ENCODE measurements at places on chromosomes 13 and 19.

DNA sequence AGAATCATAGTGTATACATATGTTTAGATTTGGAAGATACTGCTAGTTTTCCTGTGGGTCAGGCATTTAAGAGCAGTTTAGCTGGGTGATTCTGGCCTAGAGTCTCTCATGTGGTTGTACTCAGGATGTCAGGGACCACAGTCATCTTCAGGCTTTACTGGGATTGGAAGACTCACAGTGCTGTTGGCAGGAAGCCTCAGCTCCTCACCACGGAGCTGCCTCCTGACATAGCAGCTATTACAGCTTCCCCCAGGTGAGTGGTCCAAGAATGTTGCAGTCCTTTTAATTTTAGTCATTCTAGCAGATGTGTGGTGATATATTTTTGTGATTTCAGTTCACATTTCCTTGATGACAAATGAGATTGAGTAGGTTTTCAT is 16.9 kb upstream of the GPR18 start:
- peak; percentile 16 for DNase-seq

DNA sequence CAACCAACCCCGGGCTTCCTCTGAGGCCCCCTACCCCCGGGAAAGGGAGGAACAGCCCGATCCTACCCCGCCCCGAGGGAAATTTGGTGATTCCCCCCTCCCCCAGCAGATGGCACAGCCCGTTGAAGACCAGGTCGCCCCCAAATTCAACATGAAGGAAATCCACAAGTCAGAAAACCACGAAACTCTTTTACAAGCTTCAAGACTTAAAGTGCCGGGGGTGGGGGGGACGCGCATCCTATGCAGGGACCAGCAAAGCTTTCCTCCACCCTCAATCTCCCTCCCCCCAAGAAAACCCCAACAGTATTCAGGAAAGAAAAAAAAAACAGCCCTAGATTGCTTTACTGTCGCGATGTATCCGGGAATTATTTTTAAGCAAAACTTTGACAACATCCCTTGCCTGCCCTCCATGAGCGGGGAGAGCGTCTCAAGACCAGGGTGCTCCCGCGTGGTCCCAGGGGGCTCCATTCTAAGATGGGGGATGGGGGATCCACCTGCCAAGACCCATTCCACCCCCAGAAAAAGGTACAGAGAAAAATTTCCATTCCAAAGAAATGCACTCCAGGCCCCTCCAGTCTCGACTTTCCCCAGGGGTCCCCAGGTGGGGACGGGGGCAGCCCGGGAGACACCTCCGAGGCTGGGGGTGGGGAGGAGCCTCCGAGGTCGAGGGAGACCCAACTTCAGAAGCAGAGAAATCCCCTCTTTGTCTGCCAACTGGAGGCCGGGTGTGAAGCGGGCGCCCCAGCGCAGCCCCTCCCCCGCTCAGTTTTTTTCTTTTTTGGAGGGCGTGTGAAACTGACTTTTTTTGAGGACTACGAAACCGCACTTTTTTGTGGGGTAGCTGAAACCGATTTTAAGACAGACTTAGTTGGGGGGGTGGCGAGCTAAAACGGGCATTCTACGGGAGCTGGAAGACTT is 1.5 kb downstream of the TCF3 start:
- peak; percentile 4 for DNase-seq

GRCh38 chr19:45059258-45059965 is 16.9 kb downstream of the ZNF296 start:
- DNase-seq = peak; percentile 58

DNA sequence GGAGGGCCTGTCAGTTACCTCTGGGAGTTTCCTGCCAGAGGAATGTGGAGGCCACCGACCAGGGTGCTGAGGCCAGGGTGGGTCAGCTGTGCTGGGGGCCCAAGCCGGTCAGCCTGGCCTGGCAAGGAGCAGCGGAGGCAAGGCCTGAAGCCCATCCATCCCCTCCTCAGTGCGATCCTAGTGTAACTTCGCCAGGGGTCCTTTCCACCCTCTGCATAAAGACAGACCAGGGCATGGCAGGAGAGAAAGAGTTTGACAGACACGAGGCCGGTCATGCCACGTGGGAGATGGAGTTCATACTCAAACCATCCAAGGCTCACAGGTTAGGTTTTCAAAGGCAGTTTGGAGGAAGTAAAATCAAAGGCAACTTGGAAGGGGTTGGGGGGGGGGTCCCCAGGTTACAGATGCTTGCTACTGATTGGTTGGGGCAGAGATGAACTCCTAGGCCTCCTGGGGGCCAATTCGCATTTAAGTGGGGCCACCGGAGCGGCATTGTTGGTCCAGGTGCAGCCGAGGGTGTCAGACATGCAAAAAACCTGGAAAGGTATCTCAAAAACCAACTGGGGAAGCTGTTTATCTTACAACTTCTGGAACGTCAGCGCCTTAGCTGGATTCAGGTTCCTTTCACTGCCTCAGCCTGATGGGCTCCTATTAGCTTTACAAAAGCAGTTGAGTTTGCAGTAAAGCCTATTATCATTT is 36.8 kb upstream of the DPRX start:
- DNase-seq = no peak

GRCh38 chr19:14434543-14435319 is 1.6 kb downstream of the PKN1 start:
- peak; percentile 32 for DNase-seq

DNA sequence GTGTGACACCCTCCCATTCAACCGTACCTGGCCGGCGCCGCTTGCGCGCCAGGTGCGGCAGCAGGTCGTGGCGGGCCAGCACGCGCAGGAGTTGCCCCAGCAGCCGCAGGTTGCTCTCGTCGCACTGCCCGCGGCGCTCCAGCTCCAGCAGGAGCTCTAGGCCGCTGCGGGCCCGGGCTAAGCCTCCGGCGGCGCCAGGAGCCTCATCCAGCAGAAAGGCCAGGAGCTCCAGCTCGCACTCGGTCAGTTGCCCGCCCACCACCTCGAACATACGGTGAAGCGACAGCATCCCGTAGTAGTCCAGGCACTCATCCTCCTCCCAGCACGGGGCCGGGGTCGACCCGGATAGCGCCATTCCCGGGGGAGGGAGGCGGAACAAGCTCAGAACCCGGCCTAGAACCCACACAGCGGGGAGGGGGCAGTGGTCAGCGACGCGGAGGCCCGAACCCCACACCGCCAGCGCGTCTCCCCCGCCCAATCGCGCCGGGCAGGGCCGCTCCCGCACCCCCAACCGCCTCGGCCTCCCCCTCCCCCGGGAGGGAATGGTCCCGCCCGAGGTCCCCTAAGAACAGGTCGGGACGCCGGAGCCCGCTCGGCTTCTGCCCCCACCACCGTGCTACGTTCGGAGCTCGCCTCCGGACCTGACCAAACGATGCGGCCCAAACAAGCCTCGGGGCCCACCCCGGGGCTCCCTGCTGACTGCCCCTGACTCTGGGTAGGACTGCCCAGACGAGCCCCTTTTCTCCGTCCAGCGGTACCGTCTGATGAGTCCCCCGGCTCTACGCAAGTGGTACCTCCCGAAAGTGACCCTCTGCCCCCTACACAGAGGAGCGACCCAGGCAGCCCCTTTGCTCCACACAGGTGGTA is 591 bp downstream of the DEDD2 start:
- no peak for DNase-seq

DNA sequence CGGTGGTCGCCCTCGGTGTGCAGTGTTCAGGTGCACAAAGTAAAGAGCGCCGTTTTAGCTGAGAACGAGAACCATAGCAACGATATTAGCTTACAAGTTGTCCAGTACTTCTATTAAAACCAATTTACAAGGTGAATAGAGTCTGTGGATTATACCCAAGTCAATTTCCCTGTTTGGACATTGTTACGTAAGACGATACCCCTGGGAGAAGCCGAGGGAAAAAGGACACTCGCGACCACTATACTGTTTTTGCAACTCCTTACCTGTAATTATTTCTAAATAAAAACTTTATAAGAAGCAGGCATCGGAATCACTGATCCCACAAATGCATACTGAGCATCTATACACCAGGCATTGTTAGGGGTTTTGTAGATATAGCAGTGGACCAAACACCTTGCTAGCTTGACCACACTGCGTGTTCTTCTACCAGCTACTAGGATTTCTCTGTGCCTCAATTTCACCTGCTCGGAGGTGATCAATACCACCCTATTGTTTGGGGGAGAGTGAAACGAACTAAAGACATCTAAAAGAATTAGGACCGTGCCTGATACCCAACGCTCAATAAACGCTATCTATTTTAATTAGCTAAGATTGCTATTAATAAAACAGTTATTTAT is 488 bp upstream of the EEF2 start:
- DNase-seq = no peak

- DNase-seq = no peak
Observed at GRCh38 chr13:89363144-89363543, 1692.0 kb downstream of the SLITRK5 start.

GRCh38 chr19:40191836-40192646 is 815 bp downstream of the MAP3K10 start:
- no peak for DNase-seq

DNA sequence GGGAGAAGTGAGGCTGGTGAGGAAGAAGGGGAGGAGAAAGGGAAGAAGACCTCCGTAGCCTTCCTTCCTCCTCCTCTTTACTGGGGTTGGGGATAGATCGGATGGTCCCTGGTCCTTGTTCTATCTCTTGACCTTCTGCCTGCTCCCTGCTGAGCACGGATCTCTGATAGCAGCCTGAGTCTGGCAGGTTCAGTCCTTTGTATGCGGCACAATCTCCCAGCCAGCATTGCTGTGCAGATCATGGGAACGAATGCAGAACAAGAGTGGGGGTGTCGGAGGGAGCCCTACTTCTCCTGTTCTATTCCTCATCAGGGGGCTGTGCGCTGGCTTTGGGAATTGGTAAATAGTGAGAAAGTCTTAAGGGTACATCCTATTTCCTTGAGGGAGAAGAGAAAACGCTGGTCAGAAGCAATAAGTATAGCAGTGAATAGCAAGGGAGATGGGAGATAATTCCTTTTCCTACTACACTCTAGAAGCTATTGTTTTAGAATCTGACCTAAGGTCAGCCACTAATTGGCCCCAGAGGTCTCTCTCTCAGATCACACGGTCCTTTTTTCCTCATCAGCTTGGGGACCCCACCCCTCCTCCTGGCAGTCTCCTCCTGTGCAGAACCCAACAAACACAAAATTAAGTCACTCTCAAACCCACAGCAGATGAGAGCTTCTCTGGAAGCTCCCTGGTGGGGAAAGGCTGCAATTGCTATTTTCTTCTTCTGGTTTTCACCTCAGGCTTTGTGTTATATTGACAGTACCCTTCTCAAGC is 41.0 kb downstream of the KL start:
- no peak for DNase-seq

GRCh38 chr13:113544896-113545295 is 39.7 kb upstream of the TFDP1 start:
- DNase-seq = no peak

DNA sequence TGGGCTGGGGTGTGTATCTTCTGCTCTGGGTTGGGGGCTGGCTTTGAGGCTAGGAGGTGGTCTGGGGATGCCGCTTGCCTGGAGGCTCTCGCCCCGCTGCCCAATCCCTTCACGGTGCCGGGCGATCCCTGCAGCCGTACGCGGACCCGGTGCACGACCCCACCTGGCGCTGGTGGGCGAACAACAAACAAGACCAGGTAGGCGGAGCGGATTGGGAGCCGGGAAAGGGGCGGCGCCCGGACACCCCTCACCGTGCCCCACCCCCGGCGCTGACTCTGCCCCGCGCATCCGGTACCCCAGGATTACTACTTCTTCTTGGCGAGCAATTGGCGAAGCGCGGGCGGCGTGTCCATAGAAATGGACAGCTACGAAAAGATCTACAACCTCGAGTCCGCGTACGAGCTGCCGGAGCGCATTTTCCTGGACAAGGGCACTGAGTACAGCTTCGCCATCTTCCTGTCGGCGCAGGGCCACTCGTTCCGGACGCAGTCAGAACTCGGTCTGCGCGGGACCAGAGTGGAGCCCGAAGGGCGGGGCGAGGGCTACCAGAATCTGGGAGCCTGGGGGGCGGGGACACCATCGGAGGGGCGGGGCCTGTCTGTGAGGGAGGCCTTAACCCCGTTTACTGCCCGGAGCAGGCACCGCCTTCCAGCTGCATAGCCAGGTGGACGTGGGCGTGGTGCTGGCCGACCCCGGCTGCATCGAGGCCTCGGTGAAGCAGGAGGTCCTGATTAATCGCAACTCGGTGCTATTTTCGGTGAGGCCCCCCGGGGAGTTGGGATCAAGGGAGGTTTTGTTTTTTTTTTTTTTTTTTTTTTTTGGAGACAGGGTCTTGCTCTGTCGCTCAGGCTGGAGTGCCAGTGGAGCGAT is 12.1 kb upstream of the PSMD8 start:
- DNase-seq = peak; percentile 66

- DNase-seq = no peak
Observed at GRCh38 chr13:113756441-113757097, 2.5 kb upstream of the TMEM255B start.

DNA sequence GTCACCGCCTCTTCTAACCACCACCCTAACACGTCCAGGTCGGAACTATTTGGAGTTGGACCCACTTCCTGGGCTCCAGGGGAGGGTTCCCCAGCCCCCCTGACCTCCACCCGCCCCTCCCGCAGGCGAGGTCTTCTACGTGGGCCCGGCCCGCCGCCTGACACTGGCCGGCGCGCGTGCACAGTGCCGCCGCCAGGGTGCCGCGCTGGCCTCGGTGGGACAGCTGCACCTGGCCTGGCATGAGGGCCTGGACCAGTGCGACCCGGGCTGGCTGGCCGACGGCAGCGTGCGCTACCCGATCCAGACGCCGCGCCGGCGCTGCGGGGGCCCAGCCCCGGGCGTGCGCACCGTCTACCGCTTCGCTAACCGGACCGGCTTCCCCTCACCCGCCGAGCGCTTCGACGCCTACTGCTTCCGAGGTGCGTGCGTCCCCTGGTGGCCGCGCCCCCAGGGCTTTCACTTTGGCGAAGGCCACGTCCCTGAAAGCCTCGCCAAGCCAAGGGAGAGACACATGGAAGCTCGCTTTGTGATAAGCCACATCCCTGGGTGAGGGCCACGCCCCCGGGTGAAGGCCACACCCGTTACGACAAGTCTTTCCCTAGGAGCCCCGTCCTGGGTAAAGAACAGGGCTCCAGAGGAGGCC is 13.2 kb downstream of the NCAN start:
- DNase-seq = peak; percentile 25

Measured in foreskin keratinocyte (primary cell).